ENCODE measurements at places on chromosomes 2 and 18.

DNA sequence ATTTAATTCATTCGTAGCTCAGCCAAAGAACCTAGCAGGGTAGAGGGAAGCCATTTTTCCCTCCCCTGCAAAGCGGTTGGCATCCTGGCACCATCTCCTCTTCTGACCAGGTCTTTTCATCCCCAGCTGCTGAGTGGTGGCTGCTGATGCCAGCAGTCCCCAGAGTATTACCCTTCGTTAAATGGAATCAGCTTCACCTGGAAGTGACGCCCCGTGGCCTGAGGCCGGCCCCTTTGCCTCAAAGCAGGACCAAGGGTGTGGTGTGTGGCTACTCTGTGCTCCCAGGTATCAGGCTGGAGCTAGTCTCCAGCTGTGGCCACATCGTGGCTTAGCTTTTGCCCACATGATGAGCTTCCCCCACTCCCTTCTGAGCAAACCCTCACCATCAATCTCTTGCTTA, 12.3 kb upstream of the SP100 start:
- DNase-seq = no peak

DNA sequence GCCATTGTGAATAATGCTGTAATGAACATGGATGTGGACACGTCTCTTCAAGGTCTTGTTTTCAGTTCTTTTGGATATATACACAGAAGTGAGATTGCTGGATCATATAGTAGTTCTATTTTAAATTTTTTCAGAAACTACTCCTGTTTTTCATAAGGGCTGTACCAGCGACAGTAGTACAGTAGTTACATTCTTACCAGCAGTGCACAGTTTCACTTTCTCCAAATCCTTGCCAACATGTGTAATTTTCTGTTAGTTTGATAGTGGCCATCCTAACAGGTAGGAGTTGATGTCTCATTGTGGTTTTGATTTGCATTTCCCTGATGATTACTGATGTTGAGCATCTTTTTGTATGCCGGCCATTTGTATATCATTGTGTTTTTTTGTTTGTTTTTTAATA, 81.7 kb downstream of the EPC2 start:
- no peak for DNase-seq

- DNase-seq = no peak
These were observed 894.2 kb downstream of the CNTNAP5 start for GRCh38 chr2:124919296-124919695.

- no peak for DNase-seq
These were observed 102.9 kb upstream of the CCDC195 start for GRCh38 chr2:224819075-224819474.

DNA sequence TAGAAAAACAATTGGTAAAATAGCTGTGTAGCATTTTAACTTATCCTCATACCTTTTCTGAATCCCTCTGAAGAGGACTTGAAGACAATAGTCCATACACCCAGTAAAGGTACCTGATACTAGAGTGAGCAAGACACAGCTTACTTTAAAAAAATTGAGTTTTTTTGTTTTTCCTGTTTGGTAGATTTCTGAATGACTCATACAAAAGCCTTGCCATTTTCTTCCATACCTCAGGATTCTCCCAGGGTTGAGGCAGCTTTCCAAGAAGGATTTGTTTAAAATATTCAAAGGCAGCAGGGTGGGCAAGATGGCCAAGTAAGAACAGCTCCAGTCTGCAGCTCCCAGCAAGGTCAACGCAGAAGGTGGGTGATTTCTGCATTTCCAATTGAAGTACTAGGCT, 551.0 kb upstream of the LRATD1 start:
- DNase-seq = no peak

DNA sequence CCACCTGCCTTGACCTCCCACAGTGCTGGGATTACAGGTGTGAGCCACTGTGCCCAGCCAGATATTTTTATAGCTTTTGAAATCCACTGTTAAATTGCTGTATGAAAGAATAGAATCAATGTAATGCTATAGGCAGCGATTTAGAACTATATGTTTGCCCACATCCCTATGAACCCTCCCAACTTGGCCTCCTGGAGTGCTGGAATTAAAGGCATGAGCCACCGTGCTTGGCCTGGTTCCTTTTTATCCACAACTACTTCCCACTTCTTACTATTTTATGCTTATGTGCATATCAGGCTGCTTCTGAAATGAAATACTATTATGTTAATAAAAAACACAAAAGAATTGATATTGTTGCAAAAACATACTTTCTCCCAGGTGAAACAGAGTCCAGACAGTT, 11.6 kb upstream of the PTPN2 start:
- no peak for DNase-seq

- no peak for DNase-seq
These were observed 66.9 kb upstream of the MAP3K20 start for GRCh38 chr2:173008786-173009185.

DNA sequence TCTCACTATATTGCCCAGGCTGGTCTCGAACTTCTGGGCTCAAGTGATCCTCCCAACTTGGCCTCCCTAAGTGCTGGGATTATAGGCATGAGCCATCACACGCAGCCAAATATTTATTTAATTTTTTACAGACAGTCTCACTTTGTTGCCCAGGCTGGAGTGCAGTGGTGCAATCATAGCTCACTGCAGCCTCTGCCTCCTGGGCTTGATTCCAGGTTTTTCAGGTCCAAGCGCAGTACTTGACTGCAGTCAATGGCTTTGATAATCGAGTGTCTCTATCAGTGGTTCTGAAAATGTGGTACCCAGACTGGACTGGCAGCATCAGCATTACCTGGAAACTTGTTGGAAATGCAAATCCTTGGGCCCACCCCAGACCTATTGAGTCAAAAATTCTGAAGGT, 63.1 kb downstream of the PLB1 start:
- DNase-seq = no peak

DNA sequence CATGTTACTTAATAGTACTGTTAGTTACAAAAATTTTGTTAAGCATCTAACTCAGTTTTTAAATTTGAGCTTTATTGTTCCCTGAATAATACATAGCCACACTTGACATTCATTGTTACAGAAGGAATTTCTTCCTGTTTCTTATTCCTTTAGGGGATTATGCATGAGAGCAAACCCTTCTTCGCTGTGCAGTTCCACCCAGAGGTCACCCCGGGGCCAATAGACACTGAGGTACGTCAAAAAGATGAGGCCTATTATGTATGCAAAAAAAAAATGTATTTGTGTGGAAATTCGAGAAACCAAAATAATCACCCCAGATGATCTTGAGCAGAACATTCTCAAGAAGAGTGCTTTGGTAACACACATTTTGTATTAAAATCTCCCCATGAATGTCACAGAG, 36.3 kb downstream of the CPS1 start:
- no peak for DNase-seq

GRCh38 chr2:45855374-45855773, 203.9 kb downstream of the PRKCE start:
- no peak for DNase-seq

GRCh38 chr2:225074366-225074765, 32.1 kb upstream of the DOCK10 start:
- no peak for DNase-seq

DNA sequence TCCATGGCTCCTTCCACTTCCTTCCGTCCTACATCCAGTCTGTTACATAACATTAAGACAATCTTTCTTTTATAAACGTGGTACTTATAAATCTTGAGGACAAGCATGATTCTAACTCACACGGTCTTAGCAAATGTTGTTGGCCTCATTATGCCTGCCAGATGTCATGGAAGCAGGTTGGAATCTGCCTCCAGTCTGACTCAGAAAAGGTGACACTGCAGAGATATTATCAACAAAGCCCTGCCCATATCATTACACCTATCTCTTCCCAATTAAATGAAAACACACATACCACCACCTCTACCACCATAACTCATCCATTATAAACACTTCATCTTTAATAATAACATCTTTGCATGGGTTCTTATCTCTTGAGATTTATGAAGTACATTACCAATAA, 334.7 kb upstream of the CHAC2 start:
- DNase-seq = no peak

- no peak for DNase-seq
These were observed 60.2 kb downstream of the TMEM247 start for GRCh38 chr2:46539327-46540276.

DNA sequence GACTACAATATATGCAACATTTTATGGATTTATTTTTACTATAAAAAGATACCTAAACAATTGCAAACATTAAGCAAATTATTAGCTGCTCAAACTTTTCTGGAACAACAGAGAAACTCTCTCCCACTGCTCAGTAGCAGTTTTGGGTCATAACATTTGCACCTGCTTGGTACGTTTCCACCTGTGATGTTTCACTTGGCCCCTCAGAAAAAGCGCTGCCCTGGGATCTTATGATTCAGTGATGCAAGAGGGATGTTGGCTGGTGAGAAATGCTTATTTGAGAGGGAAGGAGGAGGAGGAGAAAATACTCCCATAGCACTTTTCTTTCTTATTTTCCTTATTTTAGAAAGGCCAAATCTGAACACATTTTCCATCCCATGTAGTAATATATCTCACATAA, 9.2 kb downstream of the IRS1 start:
- DNase-seq = no peak

DNA sequence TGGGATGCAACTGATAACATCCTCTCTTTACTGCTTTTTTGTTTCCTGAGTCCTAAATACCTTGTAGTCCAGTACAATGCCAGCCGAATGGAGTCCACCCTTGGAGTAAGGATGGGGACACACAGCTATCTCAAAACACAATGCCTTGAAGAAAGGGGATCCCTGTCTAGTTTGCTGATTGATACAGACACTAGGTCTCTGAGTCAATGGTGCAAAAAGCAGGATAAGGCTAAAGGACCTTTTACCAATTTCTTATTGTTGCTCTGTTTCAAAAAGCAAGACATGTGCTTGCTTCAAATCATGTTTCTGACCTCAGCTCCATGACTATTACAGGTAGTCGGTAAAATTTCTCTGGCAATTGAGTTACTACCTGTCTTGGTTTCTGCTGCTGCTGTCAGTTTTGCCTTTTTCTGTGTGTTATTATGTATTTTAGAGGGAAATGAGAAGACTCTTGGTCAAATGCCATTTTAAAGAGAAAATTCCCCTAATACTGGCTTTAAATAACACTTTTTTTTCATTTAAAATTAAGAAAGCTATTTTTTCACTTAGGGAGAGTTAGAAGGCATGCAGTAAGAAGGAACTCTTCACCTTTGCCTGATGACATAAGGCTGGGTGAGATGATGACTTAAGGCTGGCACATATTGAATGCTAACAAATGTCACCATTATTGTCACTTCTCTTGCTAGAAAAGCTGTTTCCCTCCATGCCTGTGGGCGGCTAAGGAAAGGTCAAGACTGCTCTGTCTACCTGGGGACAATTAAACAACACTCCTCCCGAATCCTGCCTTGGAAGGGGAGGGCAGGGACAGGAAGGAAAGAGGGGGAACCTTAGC, 4.9 kb upstream of the FIGLA start:
- DNase-seq = no peak

- no peak for DNase-seq
These were observed 4.4 kb downstream of the NFATC1 start for GRCh38 chr18:79400091-79400590.

GRCh38 chr2:105857076-105857740, 112.5 kb downstream of the NCK2 start:
- no peak for DNase-seq

GRCh38 chr2:205633994-205634393, 48.3 kb upstream of the NRP2 start:
- no peak for DNase-seq

DNA sequence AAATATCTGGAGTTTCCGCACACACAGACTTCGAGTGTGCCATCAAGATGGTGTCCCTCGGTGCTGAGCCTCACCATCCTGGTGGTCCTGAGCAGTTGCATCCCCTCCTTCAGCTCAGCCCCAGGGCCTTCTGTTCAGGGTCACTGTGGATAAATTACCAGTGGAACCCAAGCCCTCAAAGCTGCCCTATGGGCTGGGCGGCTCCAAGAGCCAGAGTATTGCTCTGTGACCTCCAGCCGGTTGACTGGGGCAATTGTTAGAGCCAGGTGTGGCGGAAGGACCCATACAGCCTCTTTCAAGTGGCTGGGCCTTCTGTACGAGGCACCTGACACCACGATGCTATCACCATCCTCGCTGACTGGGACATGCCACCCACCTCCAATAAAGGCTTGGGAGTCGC, 215.5 kb downstream of the GBX2 start:
- no peak for DNase-seq

DNA sequence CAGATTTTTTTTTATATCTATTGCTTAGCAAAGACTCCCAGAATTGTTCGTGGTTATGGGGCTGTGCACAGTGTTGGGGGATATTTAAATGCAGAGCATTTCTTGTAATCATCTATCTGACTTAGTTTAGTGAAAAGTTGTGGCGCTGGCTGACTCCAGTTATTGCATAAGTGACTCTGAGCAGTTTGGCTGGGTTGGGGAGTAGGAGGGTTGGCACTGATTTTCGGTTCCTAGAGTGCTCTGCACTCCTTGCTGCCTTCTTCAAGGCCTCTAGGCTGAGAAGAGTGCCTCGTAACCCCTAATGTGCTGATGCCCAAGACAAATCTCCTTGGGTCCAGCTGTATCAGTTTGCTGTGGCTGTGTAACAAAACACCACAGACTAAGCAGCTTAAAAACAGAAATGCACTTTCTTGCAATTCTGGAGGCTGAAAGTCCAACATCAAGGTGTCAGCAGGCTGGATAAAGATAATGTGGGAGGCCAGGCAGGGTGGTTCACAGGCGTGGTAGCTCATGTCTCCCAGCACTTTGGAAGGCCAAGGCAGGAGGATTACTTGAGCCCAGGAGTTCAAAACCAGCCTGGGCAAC, 6.5 kb upstream of the IMPA2 start:
- DNase-seq = no peak

- no peak for DNase-seq
These were observed at the start of gene CASP10 for GRCh38 chr2:201182650-201183364. Gene CASP10 (plus strand): TSS chr2:201183141. CDS start chr2:201185778, 2,637 bp downstream.

DNA sequence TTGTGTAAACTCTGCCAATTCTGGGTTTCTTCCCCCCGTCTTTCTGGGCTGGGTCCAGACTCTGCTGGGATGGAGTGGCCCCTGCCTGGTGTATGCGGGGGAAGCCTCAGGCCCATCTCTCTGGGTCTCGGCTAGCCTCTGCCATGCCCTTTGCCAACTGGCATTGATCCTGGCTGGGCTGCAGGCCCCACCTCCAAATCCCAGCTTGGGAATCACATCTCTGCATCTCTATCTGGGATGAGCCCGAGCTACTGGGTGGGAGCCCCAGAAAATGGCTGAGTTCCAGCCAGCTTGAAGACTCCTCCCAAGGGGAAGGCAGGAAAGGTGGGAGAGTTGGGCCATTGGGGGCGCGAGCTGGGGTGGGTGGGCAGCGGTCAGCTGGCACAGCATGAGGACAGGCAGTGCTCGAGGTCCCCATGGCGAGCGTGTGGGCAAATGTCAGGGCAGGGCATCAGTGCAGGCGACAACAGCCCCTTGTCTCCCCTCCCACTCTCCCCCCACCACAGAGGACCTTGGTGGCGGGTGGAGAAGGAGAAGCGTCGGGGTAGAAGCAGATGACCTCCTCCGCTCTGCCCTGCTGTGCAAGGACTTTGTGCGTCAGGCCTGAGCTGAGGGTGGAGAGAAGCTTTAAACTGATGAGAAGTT, 139.4 kb downstream of the ASB1 start:
- DNase-seq = no peak

- no peak for DNase-seq
These were observed 597.2 kb upstream of the ZEB2 start for GRCh38 chr2:145116834-145117725.

- no peak for DNase-seq
These were observed 68.2 kb downstream of the PIKFYVE start for GRCh38 chr2:208334230-208334629.

GRCh38 chr2:59223742-59224141, 982.6 kb upstream of the FANCL start:
- no peak for DNase-seq

GRCh38 chr2:181466661-181467576, 9.7 kb downstream of the ITGA4 start:
- peak; percentile 7 for DNase-seq

GRCh38 chr2:54632733-54633692, 90.4 kb upstream of the EML6 start:
- DNase-seq = no peak

GRCh38 chr2:173740639-173741038, 224.5 kb downstream of the SP3 start:
- DNase-seq = no peak
